ENCODE measurements at places on chromosomes 6 and 20.

- no peak for DNase-seq
Measured at GRCh38 chr6:117908246-117909068, 1.4 kb downstream of the SLC35F1 start.

DNA sequence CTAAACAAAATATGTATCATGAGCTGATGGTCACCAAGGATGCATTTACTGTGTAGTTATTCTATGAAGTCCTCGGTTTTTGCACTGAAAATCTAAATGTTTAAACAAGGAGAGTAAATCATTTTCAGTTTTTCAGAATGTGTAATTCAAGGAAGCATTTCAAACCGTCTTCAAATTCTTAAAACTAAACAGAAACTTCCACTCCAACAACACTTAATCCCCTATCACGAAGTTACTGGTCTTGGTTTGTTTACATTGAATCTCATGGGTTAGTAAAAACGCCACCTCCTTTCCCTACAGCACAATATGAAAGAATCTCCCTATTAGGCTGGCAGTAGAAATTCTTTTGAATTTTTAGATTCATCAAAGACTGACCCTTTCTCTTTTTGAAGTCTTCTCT lies 192.9 kb downstream of the AIG1 start:
- no peak for DNase-seq

DNA sequence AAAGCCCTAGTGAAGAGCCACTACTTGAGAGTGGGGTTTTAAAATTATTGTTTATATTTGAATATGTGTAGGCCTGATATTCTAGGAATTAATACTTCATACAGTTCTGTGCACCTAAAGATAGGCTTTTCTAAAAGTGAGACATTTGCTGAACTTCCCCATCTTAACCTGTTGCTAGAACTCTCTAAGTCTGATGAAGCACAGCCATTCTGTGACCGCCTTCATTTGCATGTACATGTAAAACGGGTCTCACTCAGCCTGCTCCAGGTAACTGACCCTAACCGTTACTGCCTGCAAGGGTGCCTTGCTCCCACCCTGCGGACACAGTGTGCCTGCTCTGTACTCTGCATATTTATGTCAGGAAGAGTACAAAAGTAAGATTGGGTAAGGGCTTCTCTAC lies 44.3 kb upstream of the IRF4 start:
- no peak for DNase-seq

GRCh38 chr6:10658910-10659698 lies 35.3 kb downstream of the C6orf52 start:
- DNase-seq: no peak

DNA sequence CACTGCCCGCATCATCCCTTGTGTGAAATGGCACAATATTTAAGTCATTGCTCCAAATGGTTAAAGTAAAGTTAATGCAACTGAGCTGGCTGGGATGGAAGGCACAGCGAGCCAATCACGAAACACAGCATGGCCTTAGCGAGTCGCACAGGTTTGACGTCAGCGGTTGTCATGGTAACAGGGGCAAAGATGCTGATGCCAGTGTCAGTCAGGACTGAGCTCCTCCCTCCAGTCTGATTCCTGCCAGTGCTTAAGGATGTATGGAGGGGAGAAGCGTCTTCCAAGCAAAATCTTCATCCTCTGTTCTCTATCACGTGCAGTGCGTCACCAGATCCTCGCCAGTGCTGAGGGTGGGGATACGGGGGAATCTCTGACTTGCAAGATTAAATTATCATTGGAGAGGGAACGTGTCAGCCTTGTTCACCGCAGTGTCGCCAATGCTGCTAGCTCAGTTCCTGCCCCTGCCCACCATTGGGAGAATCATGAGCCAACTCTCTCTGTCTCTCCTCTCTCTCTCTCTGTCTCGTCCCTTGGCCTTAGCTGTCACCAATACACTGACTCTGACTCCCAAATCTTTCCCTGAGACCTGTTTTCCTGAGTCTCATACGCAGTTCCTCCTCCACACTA lies 24.5 kb downstream of the TSPYL4 start:
- DNase-seq: peak; percentile 10

DNA sequence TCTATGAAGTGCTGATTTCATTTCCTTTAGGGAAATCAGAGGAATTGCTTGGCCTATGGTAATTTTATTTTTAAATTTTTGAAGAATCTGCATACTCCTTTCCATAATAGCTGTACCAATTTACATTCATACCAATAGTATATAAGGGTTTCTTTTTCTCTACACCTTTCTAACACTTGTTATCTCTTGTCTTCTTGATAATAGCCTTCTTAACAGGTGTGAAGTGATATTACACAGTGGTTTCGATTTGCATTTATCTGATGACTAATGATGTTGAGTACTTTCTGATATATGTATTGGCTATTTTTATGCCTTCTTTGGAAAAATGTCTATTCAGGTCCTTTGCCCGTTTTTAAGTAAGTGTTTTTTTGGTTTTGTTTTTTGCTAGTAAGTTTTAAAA lies 40.8 kb downstream of the SMAP1 start:
- DNase-seq: no peak

DNA sequence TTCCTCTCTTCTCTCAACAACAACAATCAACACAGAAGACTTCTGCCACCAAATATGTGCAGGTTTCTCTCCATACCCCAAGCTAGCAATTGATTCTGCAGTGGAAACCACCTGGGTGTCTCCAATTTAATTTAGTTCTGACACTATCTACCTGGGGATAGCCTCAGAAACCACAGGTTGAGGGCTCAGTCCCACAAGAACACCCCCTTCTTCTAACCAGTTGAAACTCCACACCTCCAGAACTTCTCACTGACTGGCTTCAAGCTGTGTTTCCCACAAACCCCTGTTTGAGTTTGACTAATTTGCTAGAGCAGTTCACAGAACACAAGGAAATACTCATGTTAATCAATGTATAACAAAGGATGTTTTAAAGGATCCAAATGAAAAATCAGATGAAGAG lies 52.5 kb upstream of the SPTLC3 start:
- DNase-seq: no peak

GRCh38 chr20:49043000-49043399 lies 3.1 kb upstream of the CSE1L start:
- DNase-seq: no peak

DNA sequence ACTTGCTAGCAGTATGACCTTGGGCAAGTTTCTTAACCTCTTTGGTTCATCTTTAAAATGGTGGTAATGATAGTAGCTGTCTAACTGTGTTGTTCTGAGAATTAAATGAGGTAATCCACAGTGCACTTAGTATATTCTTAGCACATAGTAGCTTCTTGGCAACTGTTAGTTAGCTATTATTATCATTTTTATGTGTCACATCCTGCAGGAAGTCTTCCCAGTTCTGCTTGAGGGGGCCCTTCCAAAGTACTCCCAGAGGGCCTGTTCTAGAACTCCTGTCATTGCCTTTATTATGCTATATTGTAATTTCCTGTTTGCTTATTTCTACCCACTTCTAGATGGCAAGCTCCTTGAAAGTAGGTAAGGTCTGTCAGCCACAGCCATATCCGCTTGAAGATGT lies 30.6 kb downstream of the ANKS1A start:
- DNase-seq: no peak

- no peak for DNase-seq
Measured at GRCh38 chr6:15730442-15730841, 67.6 kb upstream of the DTNBP1 start.

DNA sequence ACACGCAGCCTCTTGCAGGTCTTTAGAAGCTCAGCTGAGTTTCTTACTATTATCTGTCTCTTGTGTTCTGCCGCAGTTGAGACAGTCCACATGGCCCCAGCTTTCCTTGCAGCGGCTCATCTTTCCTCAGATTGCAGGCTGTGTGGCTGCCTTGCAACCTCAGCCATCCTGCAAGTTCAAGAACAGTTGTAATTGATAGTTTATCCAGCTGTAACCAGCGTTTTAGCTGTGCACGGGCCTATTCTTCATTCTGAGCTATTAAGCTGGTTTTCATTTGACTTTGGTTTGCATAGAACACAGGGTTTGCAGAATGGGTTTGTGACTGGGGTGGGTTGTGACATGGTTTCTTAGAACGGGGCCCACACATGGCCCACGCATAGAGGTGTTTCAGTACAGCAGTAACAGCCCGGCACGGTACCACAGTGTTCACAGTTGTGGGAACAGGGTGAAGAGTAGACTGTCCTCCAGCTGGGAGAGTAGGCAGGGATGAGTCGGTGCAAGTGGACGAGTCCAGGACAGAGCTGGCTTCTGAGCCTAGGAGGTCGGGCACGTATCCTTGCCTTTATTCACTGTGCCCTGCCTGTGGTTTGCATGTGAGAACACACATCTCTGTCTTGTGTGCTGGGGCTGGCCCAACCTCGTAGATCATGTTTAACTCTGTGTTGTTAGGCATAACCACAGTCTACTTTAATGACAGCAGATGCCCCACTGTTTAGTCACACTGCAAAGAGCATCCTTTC lies 89.2 kb downstream of the RPP40 start:
- no peak for DNase-seq

DNA sequence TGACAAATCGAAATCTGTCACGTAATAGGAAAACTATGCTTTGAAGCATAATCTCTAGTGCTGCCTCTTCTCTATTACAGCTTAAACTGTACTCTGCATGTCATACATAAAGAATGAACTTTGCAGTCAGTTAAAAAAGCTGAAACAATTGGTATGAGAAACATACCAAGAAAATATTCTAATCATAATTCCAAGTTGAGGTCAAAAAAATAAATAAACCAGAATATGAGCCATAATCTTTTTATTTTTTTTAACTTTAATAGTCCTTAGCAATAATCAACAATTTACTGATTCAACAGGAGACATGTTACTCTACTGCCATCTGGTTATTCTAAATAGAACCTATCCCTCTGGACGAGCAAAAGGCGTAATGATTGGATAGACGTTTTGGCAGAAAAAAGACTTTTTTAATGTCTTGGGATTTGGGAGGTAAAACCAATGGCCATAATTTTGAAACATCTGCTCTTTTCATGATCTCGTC lies 224.4 kb upstream of the FLRT3 start:
- DNase-seq: no peak

DNA sequence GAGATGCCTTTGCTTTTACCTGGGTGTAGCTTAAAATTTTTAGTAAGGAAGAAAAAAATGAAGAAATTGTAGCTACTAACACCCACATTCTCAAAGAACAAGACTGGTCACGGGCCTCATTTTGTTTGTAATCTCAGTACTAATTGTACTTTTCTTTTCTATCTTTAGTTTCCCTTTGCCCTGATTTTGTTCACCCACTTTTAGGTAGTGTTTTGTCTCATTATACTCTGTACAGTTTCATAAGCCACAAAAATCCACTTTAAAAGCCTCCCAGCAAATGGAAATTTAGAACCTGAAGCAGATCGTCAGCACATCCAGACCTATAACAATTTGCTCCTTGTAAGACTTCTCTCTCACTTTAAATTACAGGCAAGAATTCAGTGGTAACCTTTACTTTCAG lies 43.3 kb downstream of the TP53INP2 start:
- no peak for DNase-seq

DNA sequence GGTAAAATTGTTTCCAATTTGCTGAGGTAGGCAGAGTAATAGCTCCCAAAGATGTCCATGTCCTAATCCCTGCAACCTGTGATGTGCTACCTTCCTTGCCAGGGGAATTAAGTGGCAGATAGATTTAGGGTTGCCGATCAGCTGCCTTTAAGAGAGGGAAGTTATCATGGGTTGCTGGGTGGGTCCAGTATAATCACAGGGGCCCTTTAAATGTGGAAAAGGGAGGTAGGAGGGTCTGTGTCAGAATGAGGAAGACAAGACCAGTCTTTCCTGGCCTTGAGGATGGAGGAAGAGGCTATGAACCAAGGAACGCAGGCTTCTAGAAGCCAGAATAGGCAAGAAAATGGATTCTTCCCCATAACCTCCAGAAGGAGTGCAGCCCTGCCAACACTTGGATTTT lies 50.7 kb downstream of the CTCFL start:
- DNase-seq: no peak
